Spinal cord (tissue), 10 donors: ENCODE measurements at places on chromosomes 12 and 14. TPM values are rescaled to one million over a fixed set of nuclear protein-coding genes. Genes with fewer than 3 reads are reported as not detected.

Gene CD9
- polyA plus RNA-seq = 128 TPM

Gene SYT1
- polyA plus RNA-seq = 95.2 TPM

Gene CCDC92
- 109 TPM for polyA plus RNA-seq

Gene EMP1
- polyA plus RNA-seq = 91.6 TPM

Gene CMA1
- not detected for polyA plus RNA-seq

Gene HOXC4
- polyA plus RNA-seq = 98.7 TPM

Gene KCNC2
- 16.0 TPM for polyA plus RNA-seq

Gene GARIN6
- polyA plus RNA-seq = not detected

Gene SLC48A1
- polyA plus RNA-seq = 35.8 TPM
